Naive thymus-derived CD8-positive, alpha-beta T cell (primary cell): ENCODE measurements at places on chromosomes 11 and 22.

DNA sequence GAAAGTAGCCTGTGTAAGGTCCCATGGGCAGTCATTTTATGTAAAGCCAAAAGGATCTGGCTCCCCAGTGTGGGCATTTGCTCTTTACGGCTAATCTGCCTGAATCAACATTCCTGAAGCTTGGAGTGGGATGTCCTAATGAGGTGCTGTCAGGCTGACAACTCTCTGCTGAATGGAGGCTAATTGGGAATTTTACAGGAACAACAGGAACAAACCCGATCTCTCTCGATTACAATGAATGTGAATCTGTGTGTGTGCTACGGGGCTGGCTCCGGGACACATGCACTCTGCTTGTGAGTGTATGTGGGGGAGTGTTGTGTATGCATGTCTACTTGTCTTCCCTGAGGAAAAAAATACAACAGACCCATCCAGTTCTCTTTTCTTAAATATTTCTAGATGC lies 415.2 kb downstream of the TENM4 start:
- no peak overlapping the region for H3K27ac ChIP-seq
- H3K4me3 ChIP-seq, result no peak overlapping the region
- DNase-seq, result no peak
- peaks cover 4% of the 10 kb centered on the region for H3K4me1 ChIP-seq
- H3K36me3 ChIP-seq, result no peaks in the 10 kb centered on the region
- H3K27me3 ChIP-seq, result peaks cover 11% of the 10 kb centered on the region

DNA sequence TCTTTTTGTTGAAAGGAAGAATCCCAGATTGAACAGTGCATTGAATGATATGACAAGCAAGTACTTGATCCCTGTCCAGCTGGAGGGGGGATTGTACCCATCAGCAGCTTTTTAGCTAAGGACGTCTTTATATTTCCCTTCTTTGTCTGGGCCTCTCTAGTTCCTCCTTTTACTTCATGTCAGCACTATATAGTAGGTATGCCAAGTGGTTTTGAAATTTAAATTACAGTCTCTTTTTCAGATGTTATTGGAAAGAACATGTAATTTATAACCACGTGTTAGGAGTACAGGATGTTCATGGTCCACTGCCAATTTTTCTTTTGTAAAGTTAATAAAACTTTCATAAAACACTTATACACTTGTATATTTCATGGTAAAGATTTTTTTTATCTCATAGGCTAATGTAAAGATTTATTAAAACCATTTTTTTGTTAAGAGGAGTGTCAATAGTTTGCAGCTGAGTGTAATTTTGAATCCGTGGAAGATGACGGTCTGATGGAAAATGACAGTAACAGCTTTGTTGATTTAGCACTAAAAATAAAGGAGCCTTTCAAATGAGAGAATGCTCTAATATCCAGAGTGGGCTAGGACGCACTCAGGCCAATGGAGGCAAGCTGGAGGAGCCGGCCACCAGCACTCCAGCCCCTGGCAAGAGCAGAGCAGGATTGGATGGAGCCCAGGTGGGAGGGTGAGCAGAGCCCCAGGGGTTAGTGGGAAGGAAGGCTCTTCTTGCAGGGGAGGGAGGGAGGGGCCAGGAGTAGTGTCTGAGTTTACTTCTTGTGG lies 488.3 kb downstream of the INSC start:
- no peaks in the 10 kb centered on the region for H3K4me1 ChIP-seq
- H3K36me3 ChIP-seq, result no peaks in the 10 kb centered on the region
- H3K27ac ChIP-seq, result no peak overlapping the region
- H3K4me3 ChIP-seq, result no peak overlapping the region
- peaks cover 13% of the 10 kb centered on the region for H3K27me3 ChIP-seq
- DNase-seq, result no peak

DNA sequence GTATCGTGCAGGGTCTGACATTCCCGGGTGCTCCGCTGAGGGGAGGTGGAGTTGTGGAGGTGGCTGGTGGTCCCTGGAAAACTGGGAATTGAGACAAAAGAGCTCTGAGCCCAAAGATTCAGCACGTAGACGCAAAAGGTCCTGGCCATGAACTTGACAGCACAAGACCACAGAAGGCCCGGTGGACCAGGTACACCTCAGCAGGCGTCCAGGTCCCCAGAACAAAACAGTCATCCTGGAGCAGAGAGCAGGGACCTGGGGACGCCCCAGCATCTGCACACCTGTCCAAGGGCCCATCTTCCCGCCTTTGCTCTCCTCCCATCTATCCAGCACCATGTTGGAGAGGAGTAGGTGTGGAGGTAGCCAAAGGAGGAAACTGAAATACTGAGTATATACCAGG lies 13.8 kb upstream of the MB start:
- peaks cover 24% of the 10 kb centered on the region for H3K4me1 ChIP-seq
- H3K36me3 ChIP-seq, result no peaks in the 10 kb centered on the region
- H3K4me3 ChIP-seq, result no peak overlapping the region
- no peaks in the 10 kb centered on the region for H3K27me3 ChIP-seq
- DNase-seq, result no peak

GRCh38 chr11:68632802-68633201 lies 51.5 kb upstream of the GAL start:
- H3K27me3 ChIP-seq, result peaks cover 20% of the 10 kb centered on the region
- no peaks in the 10 kb centered on the region for H3K4me1 ChIP-seq
- H3K27ac ChIP-seq, result no peak overlapping the region
- no peak overlapping the region for H3K4me3 ChIP-seq
- no peaks in the 10 kb centered on the region for H3K36me3 ChIP-seq

DNA sequence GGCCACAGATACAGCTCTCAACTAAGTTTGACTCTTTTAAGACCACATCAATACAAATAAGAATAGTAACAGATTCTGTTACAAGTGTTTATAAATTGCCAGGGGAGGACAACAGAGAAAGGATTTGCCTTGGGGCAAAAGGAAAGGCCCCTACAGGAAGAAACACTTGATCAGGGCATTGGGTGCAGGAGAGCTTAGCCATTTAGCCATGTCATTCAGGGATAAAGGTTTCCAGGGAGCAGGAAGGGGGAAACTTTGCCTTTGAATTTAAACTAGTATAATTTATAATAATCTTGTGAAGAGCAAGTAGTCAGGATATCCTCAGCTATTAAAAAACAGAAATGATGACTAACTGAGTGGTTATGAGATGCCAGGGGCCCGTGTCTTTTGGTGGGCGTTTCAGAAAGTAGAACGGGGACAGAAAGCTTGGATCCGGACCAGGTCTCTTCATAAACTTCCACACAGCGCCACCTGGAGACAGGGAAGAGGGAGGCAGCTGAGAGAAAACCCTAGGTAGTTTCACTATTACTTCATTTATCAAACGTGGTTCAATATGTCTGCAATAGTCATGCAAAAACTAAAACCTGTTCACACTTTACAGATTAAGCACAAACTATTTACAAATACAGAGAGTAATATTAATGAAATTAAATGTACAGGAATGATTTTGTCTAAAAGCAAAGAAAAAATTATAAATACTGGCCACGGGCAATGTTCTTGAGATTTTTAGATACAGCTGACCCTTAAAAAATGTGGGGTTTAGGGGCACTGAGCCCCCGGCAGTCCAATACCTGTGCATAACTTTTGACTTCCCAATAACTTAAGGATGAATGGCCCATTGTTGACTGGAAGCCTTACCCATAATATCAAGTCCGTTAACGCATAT lies 11.0 kb upstream of the SLC5A4 start:
- no peak overlapping the region for H3K4me3 ChIP-seq
- H3K4me1 ChIP-seq, result peaks cover 7% of the 10 kb centered on the region
- no peaks in the 10 kb centered on the region for H3K36me3 ChIP-seq
- no peak overlapping the region for H3K27ac ChIP-seq

DNA sequence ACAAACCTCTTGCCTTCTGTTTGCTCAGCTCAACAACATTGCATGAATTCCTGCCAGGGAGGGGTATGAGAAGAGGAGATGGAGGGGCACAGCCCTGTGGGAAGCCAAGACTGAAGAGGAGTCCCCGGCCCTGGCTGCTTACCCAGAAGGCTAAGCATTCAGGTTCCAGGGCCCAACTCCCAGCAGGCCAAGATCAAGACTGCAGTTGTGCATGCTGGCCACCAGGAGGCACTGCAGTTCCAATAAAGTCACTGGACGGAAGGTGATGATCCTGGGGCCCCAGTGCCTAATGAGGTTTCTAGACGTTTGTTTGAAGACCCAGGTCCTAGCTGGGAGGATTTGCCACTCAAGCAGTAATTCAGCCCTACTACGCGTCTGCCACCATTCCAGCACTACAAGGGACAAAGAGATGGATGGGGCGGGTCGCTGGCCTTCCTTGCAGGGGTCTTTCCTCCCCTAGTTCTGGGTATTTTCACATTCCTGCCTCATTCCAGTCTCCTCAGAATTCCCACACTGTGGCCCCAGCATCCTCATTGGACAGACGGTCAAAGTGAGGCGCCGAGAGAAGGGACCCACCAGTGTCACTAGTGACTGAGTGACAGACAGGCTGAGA lies 23.6 kb downstream of the ALX4 start:
- no peak overlapping the region for H3K27ac ChIP-seq
- no peak overlapping the region for H3K4me3 ChIP-seq
- peaks cover 2% of the 10 kb centered on the region for H3K27me3 ChIP-seq
- H3K36me3 ChIP-seq, result no peaks in the 10 kb centered on the region
- no peaks in the 10 kb centered on the region for H3K4me1 ChIP-seq
- DNase-seq, result no peak

GRCh38 chr11:3907590-3907989 lies 52.1 kb downstream of the STIM1 start:
- H3K36me3 ChIP-seq, result no peaks in the 10 kb centered on the region
- no peak for DNase-seq
- H3K4me1 ChIP-seq, result peaks cover 93% of the 10 kb centered on the region
- no peaks in the 10 kb centered on the region for H3K27me3 ChIP-seq
- H3K4me3 ChIP-seq, result peak overlapping the region; percentile 5

DNA sequence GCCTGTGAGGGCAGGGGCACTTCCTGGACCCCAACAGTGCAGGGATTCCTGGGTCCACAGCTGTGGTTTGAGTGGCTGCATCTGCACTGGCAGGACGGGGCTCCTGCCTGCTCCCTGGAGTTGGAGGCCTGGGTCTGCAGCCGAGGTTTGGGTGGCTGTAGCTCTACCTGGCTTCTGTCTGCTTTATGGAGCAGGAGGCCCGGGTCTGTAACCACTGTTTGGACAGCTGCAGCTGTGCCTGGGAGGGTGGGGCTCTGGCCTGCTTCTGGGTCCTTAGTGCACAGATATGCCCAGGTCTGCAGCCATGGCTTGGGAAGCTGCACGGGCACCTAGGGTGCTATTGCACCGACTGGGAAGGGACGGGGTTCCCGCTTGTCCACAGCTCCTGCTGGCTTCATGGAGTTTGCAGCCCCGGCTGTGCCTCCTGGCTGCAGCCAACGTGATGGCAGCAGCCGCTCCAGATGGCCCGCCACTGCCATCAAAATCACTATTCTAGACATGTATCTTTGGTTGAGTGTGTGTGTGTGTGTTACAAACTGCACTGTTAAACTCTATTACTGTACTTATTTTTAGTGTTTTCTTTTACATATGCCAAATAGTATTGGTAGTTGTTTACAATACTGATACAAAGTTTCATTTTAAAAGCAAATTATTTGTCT lies 412.3 kb upstream of the KIRREL3 start:
- DNase-seq, result no peak
- H3K27me3 ChIP-seq, result no peaks in the 10 kb centered on the region
- H3K27ac ChIP-seq, result no peak overlapping the region
- no peak overlapping the region for H3K4me3 ChIP-seq
- no peaks in the 10 kb centered on the region for H3K36me3 ChIP-seq

DNA sequence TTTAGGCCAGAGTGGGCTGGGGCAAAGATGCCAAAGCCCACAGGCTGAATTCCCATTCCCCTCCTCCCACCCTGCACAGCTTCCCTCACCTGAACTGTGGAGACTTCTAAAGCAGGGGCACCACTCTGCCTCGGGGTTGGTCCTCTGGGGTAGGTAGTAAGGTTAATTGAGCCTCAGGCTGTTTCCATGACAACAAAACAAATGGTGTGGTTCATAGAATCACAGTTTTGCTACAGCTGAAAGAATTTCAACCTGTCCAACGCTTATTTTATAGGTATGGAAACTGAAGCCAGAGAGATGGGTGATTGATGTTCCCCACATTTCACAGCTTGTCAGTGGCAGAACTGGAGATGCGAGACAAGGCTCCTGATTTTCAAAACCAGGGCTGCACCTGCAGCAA lies 109.5 kb downstream of the SNX19 start:
- no peaks in the 10 kb centered on the region for H3K36me3 ChIP-seq
- H3K4me1 ChIP-seq, result no peaks in the 10 kb centered on the region
- no peak overlapping the region for H3K27ac ChIP-seq
- H3K27me3 ChIP-seq, result peaks cover 12% of the 10 kb centered on the region

GRCh38 chr11:6546735-6547134 lies 49.7 kb downstream of the DNHD1 start:
- no peaks in the 10 kb centered on the region for H3K4me1 ChIP-seq
- H3K27ac ChIP-seq, result no peak overlapping the region
- no peak overlapping the region for H3K4me3 ChIP-seq
- H3K36me3 ChIP-seq, result no peaks in the 10 kb centered on the region
- no peak for DNase-seq

DNA sequence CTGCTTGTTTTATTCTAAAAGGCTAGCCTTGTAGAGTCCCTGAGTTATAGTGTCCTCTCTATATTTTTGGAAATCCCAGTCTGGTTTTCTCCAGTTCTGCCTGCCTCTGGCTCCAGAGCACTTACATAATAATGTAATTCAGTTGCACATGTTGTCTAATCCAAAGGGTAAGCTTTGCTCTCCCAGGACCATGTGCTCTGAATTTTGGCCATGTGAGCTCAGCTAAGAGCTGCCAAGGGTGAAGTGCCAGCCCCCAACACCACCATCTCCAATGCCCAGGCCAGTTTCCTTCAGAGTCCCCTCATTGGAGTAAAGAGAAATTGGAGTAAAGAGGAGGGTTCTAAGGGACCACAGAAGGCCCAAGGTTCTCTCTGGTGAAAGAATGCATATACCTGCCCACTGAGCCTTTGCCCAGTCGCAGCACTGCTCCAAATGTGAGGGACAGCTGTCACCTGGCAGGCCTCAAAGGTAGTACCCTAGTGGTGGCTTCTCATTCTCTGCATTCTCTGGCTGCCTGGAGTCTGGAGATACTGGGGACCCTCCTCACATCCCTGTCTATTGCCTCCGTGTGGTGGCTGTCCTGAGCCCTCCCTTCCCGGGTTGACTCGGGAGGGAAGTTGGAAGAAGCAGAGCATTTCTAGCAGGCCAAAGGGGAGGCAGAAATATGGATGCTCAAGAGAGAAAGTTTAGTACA lies 4.9 kb downstream of the CRY2 start:
- no peaks in the 10 kb centered on the region for H3K36me3 ChIP-seq
- no peak overlapping the region for H3K4me3 ChIP-seq
- no peak for DNase-seq
- H3K27me3 ChIP-seq, result no peaks in the 10 kb centered on the region
- peak overlapping the region; percentile 29 for H3K27ac ChIP-seq

DNA sequence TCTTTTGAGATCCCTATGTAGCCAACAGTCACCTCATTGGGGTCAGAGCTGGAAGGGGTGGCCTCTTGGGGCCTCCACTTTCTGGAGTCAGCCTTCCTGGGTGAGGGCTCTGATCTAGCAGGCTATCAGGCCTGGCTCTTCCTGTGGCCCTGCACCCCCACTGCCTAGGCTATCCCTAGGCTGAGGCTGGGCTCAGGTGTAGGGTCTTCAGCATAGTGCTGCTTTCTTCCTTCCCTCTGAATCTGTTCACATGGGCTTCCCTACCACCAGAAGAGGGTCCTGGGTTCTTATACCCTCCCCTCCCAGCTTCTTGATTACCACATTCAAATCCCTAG lies 456 bp upstream of the SPI1 start:
- H3K27ac ChIP-seq, result peak overlapping the region; percentile 93
- H3K4me1 ChIP-seq, result peaks cover 2% of the 10 kb centered on the region
- no peaks in the 10 kb centered on the region for H3K27me3 ChIP-seq
- H3K4me3 ChIP-seq, result peak overlapping the region; percentile 79
- DNase-seq, result no peak
- no peaks in the 10 kb centered on the region for H3K36me3 ChIP-seq

GRCh38 chr11:111097191-111097590 lies 148.3 kb upstream of the POU2AF2 start:
- peaks cover 34% of the 10 kb centered on the region for H3K27me3 ChIP-seq
- H3K4me3 ChIP-seq, result no peak overlapping the region
- no peak for DNase-seq
- H3K36me3 ChIP-seq, result no peaks in the 10 kb centered on the region
- no peaks in the 10 kb centered on the region for H3K4me1 ChIP-seq
